ENCODE measurements at places on chromosomes 12 and 14.

DNA sequence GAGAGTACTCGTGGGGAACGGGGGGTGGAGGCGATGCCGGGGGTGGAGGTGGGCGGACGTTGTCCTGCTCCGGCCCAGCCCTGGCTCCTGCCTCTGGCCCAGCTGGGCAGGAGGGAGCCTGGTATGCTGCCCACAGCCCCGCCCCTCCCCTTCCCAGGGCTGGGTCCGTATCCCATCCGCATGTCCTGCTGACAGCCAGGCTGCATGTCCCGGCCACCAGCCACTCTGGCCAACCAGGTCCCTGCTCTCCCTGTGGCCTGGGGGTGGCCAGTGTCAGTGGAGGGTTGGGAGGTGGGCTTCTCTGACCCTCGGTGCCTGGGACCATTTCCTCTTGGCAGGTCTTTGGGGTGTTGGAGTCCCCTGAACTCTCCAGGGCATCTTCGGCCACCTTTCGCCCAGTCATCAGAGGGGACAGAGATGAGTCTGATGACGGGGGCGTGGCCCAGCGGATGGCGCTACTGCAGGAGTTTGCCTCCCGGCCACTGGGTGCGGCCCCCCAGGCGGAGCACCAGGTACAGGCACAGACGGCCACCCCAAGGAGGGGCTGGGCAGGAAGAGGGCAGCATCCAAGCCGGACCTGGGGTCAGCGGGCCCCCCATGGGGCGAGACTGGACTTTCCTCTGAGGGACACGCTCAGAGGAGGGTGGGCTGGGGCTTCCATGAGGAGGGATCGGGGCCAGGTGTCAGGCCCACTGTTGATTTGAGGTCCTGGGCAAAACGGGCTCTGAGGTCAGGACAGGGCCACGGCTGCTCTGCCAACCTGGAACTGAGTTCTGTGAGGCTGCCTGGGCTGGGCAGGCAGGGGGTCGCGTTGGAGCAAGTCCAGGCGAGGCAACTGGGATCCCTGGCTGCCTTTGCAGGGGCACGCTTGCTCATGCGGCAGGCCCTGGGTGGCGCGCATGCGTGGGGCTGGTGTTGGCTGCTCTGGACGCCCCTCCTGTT is 20.2 kb downstream of the CEP170B start:
- no peak for DNase-seq

- no peak for DNase-seq
These were observed 161.0 kb downstream of the SAMD4A start for GRCh38 chr14:54727929-54728328.

- DNase-seq, result no peak
These were observed 28.4 kb upstream of the BDKRB2 start for GRCh38 chr14:96176275-96176674.

DNA sequence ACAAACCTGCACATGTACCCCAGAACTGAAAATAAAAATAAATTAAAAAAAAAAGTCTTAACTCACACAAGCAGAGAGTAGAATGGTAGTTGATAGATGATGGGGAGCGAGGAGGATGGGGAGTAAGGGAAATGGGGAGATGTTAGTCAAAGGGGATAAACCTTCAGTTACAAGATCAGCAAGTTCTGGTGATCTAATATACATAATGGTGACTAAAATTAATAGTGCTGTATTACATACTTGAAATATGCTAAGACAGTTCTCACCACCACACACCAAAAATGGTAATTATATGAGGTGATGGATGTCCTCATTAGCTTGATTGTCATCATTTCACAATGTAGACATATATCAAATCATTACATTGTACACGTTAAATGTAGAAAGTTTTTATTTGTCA is 3.2 kb upstream of the C12orf42 start:
- no peak for DNase-seq

DNA sequence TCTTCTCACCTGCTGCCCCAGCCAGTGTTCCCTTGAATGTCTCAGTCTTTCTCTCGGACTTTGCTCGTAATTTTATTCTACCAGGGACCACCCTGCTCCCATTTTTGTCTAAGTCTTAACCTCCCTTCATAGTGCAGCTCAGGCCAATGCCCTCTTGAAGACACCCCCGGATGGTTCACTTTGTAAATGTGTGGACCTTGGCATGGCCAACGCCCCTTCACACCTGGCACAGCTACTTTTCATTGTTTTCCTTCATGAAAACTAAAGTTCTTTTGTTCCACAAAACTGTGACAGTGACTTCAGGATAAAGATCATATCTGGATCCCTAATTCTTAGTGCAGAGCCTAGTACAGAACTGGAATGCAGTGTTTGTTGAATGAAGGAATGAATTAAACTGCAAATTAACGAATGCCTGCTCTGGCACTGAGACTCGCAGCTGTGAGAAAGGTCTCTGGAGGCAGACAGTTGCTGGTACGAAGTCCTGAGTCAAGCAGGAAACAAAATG is 3.5 kb upstream of the RNASE4 start:
- DNase-seq, result no peak
